ENCODE measurements at places on chromosomes 7 and 10.
A peak's percentile ranks its signal among the peaks of the same experiment; 100 is the strongest.

DNA sequence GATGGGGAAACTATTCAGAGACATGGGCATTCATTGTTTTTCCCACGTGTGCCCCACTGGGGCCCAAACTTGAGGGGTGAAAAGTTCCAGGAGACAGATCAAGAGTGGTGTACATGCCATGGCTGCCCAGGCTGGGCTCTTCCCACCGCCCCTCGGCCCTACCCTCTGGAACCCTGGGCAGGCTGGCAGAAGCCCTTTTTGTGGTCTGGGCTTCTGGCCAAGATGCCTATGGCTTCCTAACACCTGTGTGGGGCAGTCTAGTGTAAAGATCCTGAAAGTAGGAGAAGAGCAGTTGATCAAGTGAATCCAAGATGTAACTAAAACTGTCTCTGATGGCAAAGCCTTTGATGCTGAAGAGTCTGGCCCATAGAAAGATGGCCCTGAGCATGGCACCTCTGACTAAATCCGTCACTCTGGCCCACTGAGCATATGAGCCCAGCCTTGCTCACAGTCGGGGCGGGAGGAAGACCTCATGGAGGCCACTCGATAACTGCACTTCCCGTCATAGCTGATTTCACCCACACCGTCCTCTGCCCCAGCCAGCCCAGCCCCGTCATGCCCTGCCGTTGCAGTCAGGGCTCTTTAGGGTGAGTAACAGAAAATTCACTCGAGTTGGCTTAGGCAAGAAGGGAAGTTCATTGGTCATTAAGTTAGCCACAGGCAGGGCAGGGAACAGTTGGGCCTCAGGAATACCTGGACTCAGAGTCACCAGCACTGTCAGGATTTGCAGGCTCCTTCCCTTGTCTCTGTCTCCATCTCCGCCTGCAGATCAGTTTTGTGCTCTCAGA is 37.9 kb upstream of the MTPAP start:
- no peak overlapping the region for H3K4me3 ChIP-seq
- no peaks in the 10 kb centered on the region for H3K27me3 ChIP-seq
- no peak for DNase-seq
- H3K4me1 ChIP-seq = no peaks in the 10 kb centered on the region
- no peaks in the 10 kb centered on the region for H3K36me3 ChIP-seq

GRCh38 chr7:151425670-151426440 is 14.1 kb downstream of the CRYGN start:
- H3K27ac ChIP-seq = peak overlapping the region; percentile 76
- H3K4me1 ChIP-seq = peaks cover 2% of the 10 kb centered on the region
- no peak for DNase-seq
- no peak overlapping the region for H3K4me3 ChIP-seq
- H3K36me3 ChIP-seq = no peaks in the 10 kb centered on the region

- H3K4me1 ChIP-seq = no peaks in the 10 kb centered on the region
- H3K27ac ChIP-seq = no peak overlapping the region
- no peaks in the 10 kb centered on the region for H3K36me3 ChIP-seq
- no peak for DNase-seq
- peaks cover 35% of the 10 kb centered on the region for H3K27me3 ChIP-seq
- H3K4me3 ChIP-seq = no peak overlapping the region
These were observed 6.5 kb downstream of the SGCE start for GRCh38 chr7:94649450-94649849.

DNA sequence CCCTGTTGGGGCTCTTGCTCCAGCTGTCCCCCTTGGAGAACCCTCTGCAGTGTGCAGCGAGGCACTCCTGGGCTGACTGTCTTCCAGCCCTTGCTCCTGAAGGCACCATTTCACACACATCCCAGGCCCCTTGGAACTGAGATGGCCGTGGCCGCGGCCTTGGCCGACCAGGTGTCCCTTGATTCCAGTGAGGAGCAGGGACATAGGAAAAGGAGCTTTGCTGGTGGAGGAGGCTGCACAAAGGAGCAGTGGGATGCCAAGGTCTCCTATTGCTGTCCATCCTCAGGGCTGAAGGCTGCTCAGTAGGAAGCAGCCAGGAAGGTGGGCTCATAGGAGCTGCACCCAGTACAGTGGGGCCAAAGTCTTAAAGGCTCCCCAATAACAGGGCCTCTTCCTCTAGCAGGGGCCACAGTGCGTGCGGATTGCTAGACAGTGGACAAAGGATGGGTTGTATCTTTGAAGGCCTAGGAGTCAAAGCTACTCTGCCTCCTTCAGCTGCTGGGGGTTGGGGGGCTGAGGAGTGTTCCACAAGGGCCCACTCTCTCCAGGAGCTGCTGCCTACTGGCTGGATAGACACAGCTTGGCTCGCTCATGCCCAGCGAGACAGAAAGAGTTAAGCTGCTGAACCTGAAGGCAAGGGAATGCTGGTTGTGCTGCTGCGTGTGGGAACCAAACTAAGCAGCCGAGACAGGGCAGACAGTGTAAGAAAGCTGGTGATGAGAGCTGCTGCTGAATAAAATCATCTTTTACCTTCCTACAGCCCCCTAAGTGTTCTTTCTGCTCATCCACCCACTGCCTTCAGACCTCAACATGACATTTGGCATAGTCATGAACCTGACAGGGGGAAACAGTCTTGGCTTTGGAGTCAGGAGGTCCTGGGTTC is 891.9 kb upstream of the ZNF722 start:
- H3K4me1 ChIP-seq = no peaks in the 10 kb centered on the region

GRCh38 chr10:97365761-97366351 is 31.3 kb upstream of the FRAT2 start:
- H3K4me3 ChIP-seq = no peak overlapping the region
- no peaks in the 10 kb centered on the region for H3K4me1 ChIP-seq
- H3K27ac ChIP-seq = no peak overlapping the region
- no peaks in the 10 kb centered on the region for H3K36me3 ChIP-seq
- DNase-seq = no peak

- H3K4me3 ChIP-seq = no peak overlapping the region
- peaks cover 19% of the 10 kb centered on the region for H3K36me3 ChIP-seq
- no peak for DNase-seq
- H3K27me3 ChIP-seq = no peaks in the 10 kb centered on the region
These were observed 2.2 kb downstream of the FASTK start for GRCh38 chr7:151078233-151079040.

GRCh38 chr10:8044331-8044907 is 10.1 kb upstream of the GATA3 start:
- H3K4me3 ChIP-seq = no peak overlapping the region
- H3K4me1 ChIP-seq = peaks cover 34% of the 10 kb centered on the region
- H3K27me3 ChIP-seq = peaks cover 100% of the 10 kb centered on the region
- no peak overlapping the region for H3K27ac ChIP-seq

GRCh38 chr7:127650847-127651555 is 993 bp upstream of the SND1 start:
- H3K4me1 ChIP-seq = peaks cover 37% of the 10 kb centered on the region
- no peaks in the 10 kb centered on the region for H3K36me3 ChIP-seq
- H3K27me3 ChIP-seq = no peaks in the 10 kb centered on the region
- H3K4me3 ChIP-seq = peak overlapping the region; percentile 85

- no peak for DNase-seq
- no peaks in the 10 kb centered on the region for H3K36me3 ChIP-seq
- H3K27ac ChIP-seq = no peak overlapping the region
- H3K4me1 ChIP-seq = no peaks in the 10 kb centered on the region
These were observed 419.4 kb upstream of the CELF2 start for GRCh38 chr10:10598297-10598696.

DNA sequence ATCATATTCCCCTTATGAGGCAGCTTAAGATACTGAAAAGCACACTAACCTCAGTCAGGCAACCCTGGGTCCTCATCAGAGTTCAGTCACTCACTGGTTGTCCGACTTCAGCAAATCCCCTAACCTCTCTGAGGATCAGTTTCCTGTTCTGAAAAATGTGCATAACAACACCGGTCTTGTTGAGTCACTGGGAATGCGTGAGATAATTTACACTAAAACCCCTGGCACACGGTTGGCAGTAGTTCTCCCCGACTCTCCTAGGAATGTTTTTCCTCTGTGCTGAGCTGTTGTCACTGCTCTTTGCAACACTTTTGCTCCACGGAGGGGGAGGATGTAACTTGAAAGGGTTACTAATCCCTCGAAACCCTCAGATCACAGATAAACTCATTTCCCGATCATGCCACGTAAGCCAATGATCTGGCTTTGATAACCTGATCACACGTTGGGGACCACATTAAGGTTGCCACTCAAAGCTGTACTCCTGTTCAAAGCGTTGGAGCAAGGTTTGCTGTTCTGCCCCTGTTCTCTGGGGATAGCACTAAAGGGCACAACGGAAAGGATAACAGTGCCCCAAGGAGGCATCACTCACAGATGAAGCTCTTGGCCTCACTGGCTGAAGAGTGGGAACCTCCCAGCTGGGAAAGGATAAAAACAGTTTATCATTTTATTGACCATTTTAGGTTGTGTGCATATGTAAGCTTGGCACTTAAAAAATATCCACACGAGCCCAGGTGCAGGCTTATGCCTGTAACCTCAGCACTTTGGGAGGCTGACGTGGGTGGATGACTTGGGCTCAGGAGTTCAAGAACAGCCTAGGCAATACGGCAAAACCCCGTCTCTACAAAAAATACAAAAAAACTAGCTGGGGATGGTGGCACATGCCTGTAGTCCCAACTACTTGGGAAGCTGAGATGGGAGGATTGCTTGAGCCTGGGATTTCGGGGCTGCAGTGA is 5.0 kb upstream of the RBM17 start:
- no peaks in the 10 kb centered on the region for H3K36me3 ChIP-seq
- H3K27me3 ChIP-seq = peaks cover 12% of the 10 kb centered on the region
- H3K4me3 ChIP-seq = no peak overlapping the region
- no peak overlapping the region for H3K27ac ChIP-seq

- no peak overlapping the region for H3K4me3 ChIP-seq
- H3K27me3 ChIP-seq = no peaks in the 10 kb centered on the region
- H3K36me3 ChIP-seq = no peaks in the 10 kb centered on the region
- no peak for DNase-seq
- H3K27ac ChIP-seq = no peak overlapping the region
These were observed 522.9 kb downstream of the NRG3 start for GRCh38 chr10:82397854-82398253.

DNA sequence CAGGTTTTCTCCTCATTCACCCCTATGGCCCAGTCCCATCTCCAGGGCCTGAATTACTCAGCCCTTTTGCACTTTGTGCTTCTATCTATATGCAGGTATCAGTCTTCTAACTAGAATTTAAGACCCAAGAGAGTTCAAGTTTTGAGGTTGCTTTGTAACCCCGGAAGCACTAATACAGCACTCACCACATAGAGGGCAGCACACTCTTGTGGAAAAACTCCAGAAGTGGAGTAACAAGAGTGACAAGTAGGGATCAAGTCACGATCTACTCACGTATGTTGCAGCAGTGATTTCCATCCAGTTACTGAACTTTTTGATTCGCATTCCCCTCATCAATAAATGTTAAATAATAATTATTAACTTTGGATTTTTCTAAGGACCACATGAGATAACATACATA is 151.0 kb downstream of the CHCHD3 start:
- no peak overlapping the region for H3K27ac ChIP-seq
- no peak overlapping the region for H3K4me3 ChIP-seq
- no peaks in the 10 kb centered on the region for H3K27me3 ChIP-seq
- DNase-seq = no peak
- H3K36me3 ChIP-seq = no peaks in the 10 kb centered on the region
- no peaks in the 10 kb centered on the region for H3K4me1 ChIP-seq

DNA sequence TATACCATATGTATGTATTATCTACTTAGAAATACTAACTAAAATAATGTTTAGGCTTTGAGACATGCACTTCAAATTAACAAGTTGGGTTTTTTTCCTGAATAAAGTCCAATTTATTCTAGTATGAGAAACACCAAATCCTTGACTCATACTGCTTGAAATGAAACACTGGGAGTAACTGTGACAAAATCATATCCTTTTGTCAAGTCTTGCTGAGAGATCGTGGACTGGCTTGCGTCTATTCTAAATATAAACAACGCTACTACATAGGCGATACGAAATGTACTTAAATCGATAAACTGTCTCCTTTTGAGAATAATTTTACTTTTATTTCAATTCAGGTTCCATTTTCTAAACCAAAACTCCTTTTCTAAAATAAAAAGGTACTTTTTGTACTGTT is 16.3 kb downstream of the SMURF1 start:
- H3K27me3 ChIP-seq = no peaks in the 10 kb centered on the region
- no peaks in the 10 kb centered on the region for H3K36me3 ChIP-seq
- peak overlapping the region; percentile 10 for H3K27ac ChIP-seq
- H3K4me1 ChIP-seq = peaks cover 41% of the 10 kb centered on the region
- no peak for DNase-seq

DNA sequence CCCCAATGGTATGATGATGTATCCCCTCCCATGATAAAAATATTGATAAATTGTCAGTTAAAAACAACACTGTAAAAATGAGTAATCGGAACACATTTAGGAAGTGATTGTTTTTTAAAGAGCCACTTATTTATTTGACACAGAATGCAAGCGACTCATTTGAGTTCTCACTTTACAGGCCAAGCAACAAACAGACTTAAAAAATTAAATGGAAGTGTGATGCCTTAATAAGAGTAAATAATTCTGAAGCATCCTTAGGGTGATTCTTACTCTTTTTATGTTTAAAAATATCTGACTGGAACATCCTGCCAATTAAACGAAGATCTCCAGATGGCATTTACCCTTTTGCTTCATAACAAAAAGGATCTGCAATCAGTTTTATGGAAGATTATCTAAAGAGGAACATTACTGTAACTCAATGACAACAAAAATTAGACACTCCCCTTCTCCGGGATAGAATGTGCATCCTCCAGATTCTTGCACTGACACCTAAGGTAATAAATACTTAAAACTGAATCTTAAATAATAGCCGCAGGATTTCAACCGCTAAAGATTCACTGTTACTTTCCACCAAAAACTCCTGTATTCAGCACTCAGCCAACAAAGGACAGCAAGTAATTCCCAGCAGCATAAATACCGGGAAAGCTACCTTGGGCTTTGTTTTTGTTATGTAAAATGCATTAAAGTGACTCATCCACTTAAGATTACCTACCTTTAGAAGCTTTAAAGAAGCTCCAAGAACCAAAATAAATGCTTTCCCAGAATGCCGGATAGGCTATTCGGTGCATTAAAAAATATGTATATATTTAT is 1.7 kb downstream of the CACNA2D1 start:
- DNase-seq = no peak
- peaks cover 5% of the 10 kb centered on the region for H3K4me1 ChIP-seq
- H3K36me3 ChIP-seq = no peaks in the 10 kb centered on the region
- peaks cover 57% of the 10 kb centered on the region for H3K27me3 ChIP-seq
- H3K4me3 ChIP-seq = peak overlapping the region; percentile 68

GRCh38 chr7:32243687-32244290 is 173.6 kb upstream of the PDE1C start:
- H3K4me1 ChIP-seq = no peaks in the 10 kb centered on the region
- no peak overlapping the region for H3K27ac ChIP-seq
- no peaks in the 10 kb centered on the region for H3K36me3 ChIP-seq
- no peak overlapping the region for H3K4me3 ChIP-seq
- no peaks in the 10 kb centered on the region for H3K27me3 ChIP-seq
- no peak for DNase-seq

GRCh38 chr7:127770885-127771284 is 118.9 kb downstream of the SND1 start:
- no peak for DNase-seq
- H3K4me1 ChIP-seq = peaks cover 6% of the 10 kb centered on the region
- H3K27ac ChIP-seq = no peak overlapping the region
- no peak overlapping the region for H3K4me3 ChIP-seq
- no peaks in the 10 kb centered on the region for H3K36me3 ChIP-seq

- no peak overlapping the region for H3K4me3 ChIP-seq
- no peak for DNase-seq
- peak overlapping the region; percentile 65 for H3K27ac ChIP-seq
- no peaks in the 10 kb centered on the region for H3K36me3 ChIP-seq
These were observed 8.8 kb upstream of the INTS1 start for GRCh38 chr7:1512781-1513656.
